ENCODE measurements at places on chromosomes 1 and 21. TPM values are rescaled to one million over a fixed set of nuclear protein-coding genes. Genes with fewer than 3 reads are reported as not detected.

- no peak for DNase-seq
- peaks cover 2% of the 10 kb centered on the region for H3K36me3 ChIP-seq
- H3K4me1 ChIP-seq, result peaks cover 3% of the 10 kb centered on the region
These were observed 1.3 kb downstream of the SLC9C2 start for GRCh38 chr1:173601588-173601987.

- peaks cover 2% of the 10 kb centered on the region for H3K4me1 ChIP-seq
- no peak overlapping the region for H3K27ac ChIP-seq
These were observed 11.7 kb upstream of the ANGPTL3 start for GRCh38 chr1:62585469-62586155.

GRCh38 chr21:45824546-45825215 lies 156.9 kb upstream of the COL6A1 start:
- peaks cover 12% of the 10 kb centered on the region for H3K4me1 ChIP-seq
- H3K27me3 ChIP-seq, result peaks cover 3% of the 10 kb centered on the region
- H3K36me3 ChIP-seq, result no peaks in the 10 kb centered on the region
- no peak for DNase-seq
- H3K27ac ChIP-seq, result no peak overlapping the region

GRCh38 chr1:228000836-228001563 lies 5.8 kb upstream of the WNT3A start:
- H3K4me3 ChIP-seq, result no peak overlapping the region
- no peak for DNase-seq
- no peak overlapping the region for H3K27ac ChIP-seq

DNA sequence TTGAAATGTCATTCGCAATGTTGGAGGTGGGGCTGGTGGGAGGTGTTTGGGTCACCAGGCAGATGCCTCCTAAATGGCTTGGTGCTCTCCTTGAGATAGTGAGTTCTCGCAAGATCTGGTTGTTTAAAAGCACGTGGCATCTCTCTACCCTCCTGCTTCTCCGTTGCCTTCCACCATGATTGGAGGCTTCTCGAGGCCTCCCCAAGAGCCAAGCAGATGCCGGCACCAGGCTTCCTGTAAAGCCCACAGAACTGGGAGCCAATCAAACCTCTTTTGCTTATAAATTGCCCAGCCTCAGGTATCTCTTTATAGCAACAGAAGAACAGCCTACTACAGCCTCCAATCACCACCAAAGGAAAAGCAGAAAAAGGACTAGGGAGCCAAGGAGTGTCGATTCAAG lies 80.5 kb downstream of the PDE9A start:
- H3K4me1 ChIP-seq, result peaks cover 59% of the 10 kb centered on the region
- H3K4me3 ChIP-seq, result no peak overlapping the region
- no peak for DNase-seq
- no peaks in the 10 kb centered on the region for H3K27me3 ChIP-seq
- H3K27ac ChIP-seq, result no peak overlapping the region
- peaks cover 16% of the 10 kb centered on the region for H3K36me3 ChIP-seq

GRCh38 chr21:17802572-17802971 lies 16.6 kb downstream of the C21orf91 start:
- H3K4me3 ChIP-seq, result no peak overlapping the region
- H3K36me3 ChIP-seq, result peaks cover 31% of the 10 kb centered on the region
- H3K4me1 ChIP-seq, result peaks cover 69% of the 10 kb centered on the region
- no peak for DNase-seq

Gene NR1I3
- not detected for total RNA-seq

Gene COL6A1
- total RNA-seq, result 19.4 TPM

Gene C1orf94
- not detected for total RNA-seq

Data from naive thymus-derived CD8-positive, alpha-beta T cell (primary cell).